ENCODE measurements at places on chromosomes 13 and 19. TPM values are rescaled to one million over a fixed set of nuclear protein-coding genes. Genes with fewer than 3 reads are reported as not detected.

GRCh38 chr19:31535691-31536460, 186.6 kb upstream of the TSHZ3 start:
- DNase-seq = no peak
- no peaks in the 10 kb centered on the region for H3K27me3 ChIP-seq
- no peaks in the 10 kb centered on the region for H3K4me1 ChIP-seq
- H3K27ac ChIP-seq = no peak overlapping the region
- no peak overlapping the region for H3K4me3 ChIP-seq

DNA sequence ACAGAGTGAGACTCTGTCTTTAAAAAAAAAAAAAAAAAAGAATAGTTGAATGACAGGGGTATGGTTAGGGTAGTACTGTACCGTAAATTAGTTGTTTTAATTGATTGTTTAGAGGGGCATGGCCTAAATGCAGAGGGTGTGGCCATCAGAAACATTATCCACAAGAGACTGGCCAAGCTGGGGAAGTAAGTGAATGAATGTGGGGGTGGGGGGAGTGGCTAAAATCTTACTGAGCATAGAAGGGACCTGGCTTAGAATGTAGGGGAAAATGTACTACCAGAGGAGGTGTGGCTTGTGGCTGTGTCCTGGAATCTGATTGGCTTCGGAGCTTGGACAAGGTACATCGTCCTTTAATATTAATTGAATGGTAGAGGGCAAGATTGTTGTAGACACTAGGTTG, 3.8 kb downstream of the BCL2L12 start:
- no peak for DNase-seq
- peaks cover 5% of the 10 kb centered on the region for H3K4me1 ChIP-seq
- H3K36me3 ChIP-seq = peaks cover 4% of the 10 kb centered on the region
- no peaks in the 10 kb centered on the region for H3K27me3 ChIP-seq
- H3K27ac ChIP-seq = no peak overlapping the region

GRCh38 chr13:106958621-106959048, 390.7 kb upstream of the ARGLU1 start:
- H3K4me3 ChIP-seq = no peak overlapping the region
- H3K27ac ChIP-seq = no peak overlapping the region
- no peaks in the 10 kb centered on the region for H3K27me3 ChIP-seq
- no peaks in the 10 kb centered on the region for H3K4me1 ChIP-seq
- no peak for DNase-seq

- no peaks in the 10 kb centered on the region for H3K27me3 ChIP-seq
- H3K36me3 ChIP-seq = no peaks in the 10 kb centered on the region
- DNase-seq = no peak
- no peaks in the 10 kb centered on the region for H3K4me1 ChIP-seq
- no peak overlapping the region for H3K4me3 ChIP-seq
Measured at GRCh38 chr13:79435561-79435990, 29.5 kb upstream of the RBM26 start.

GRCh38 chr19:412356-413355, 3.7 kb upstream of the C2CD4C start:
- H3K27me3 ChIP-seq = peaks cover 26% of the 10 kb centered on the region
- no peaks in the 10 kb centered on the region for H3K36me3 ChIP-seq
- no peak for DNase-seq

- H3K27ac ChIP-seq = no peak overlapping the region
- no peaks in the 10 kb centered on the region for H3K4me1 ChIP-seq
- no peaks in the 10 kb centered on the region for H3K27me3 ChIP-seq
- H3K4me3 ChIP-seq = no peak overlapping the region
- H3K36me3 ChIP-seq = peaks cover 9% of the 10 kb centered on the region
Measured at GRCh38 chr19:16222806-16223205, 25.1 kb downstream of the AP1M1 start.

Gene FGF21
- total RNA-seq = not detected

Gene SPATA13
- total RNA-seq = 9.3 TPM

Measured in heart left ventricle (tissue), 16 donors.